ENCODE measurements at places on chromosomes 13 and 19.

DNA sequence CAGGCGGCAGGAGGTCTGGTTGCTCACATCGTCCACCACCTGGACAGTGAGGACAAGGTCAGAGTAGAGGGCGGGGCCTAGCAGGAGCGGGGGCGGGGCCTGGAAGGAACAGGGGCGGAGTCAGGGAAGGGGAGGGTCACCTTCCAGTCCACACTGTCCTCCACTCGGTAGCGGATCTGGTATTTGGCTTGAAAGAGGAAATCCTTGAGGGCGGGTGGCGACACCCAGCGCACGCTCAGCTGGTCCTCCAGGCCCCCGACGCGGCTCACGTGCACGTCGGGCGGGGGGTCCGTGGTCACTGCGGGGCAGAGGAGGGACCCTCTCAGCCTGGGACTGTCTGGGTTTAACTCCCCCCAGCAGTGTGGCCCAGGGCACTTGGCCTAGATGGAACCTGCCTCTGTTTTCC lies 8.2 kb downstream of the REX1BD start:
- DNase-seq, result no peak

- DNase-seq, result no peak
Measured at GRCh38 chr19:45900738-45901431, 1.5 kb downstream of the MYPOP start.

GRCh38 chr13:63120883-63121282 lies 1705.2 kb upstream of the PCDH20 start:
- no peak for DNase-seq

GRCh38 chr13:71513411-71514033 lies 353.5 kb downstream of the DACH1 start:
- no peak for DNase-seq

DNA sequence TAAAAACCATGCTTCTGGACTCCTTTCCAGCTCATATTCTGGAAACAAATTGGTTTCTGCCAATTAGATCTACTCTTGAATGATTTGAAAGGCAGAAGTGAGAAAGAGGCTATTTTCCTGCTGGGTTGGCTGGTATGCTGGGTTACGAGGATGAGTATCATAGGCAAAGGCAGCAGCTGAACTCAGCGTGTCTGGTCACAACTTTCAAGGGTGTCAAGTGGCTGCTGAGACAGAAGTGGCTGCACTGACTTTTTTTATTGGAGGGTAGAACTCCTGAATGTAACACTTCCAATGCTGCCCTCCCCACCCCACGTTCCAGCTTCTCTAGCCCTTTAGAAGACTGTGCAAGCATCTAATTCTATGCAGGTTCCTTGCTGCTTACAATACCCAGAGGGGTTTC lies 8.3 kb upstream of the DZIP1 start:
- no peak for DNase-seq

DNA sequence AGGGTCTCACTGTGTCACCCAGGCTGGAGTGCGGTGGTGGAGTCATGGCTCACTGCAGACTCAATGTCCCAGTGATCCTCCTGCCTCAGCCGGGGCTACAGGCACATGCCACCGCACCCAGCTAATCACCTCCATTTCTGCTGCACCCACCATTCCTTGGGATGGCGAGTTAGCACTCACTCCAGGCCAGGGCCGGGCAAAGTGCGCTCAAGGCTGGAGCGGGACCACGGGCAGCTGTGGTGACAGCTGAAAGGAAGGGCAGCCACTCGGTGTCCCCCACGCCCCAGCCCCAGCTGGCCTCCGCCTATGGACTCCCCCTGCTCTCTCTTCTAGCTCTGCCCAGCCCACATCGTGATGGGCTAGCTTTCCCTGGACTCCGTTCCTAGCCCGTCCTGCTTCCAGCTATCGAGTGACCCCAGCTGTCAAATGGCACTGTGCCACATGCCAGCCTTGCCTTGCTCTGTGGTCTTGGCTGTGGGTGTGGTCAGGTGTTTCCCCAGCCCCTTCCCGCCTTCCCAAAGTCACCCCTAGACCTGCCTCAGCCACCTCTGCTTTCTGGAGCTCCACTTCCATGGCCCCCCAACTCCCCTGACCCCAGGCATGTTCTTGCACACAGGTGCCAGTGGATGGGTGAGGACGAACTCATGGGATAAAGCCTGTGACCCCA lies 4.1 kb downstream of the MICOS13 start:
- no peak for DNase-seq

GRCh38 chr19:42198676-42199439 lies 18.6 kb downstream of the DEDD2 start:
- DNase-seq, result peak; percentile 35

- DNase-seq, result no peak
Measured at GRCh38 chr13:44053208-44053607, 173.5 kb downstream of the LACC1 start.

DNA sequence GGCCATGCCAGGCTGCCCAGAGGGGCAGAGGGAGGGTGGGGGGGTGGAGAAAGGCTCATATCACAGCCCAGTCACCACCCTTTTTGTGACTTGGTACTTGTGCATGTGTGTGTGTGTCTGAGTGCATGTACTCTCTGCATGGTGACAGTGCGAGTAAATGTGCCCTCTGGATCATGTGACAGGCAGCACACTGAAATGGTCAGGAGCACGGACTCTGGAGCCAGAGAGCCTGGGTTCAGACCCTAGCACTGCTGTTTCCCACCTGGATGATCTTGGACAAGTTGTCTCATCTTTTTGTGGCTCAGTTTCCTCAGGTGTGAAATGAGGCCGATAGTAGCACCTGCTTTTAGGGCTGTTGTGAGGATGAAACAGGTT lies 2.0 kb downstream of the CIC start:
- no peak for DNase-seq

GRCh38 chr19:10471909-10472308 lies 31.2 kb downstream of the KEAP1 start:
- peak; percentile 10 for DNase-seq

DNA sequence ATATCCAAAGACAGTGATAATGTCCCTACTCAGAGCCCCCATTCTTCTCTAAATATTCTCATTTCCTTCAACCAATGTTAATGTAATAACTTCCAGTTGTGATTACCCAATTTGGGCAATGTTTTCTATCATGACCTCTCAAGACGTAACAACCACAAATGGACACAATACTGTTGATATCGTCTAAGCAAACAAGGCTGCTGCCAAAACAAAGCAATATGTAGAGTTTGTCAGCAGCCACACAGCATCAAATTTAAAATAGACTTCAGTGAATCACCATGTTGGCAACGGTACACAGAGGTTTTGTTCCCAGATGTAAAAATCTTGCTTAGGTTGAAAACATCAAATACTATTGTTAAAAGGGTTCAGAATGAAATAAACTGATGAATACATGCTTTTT lies 205.1 kb downstream of the DACH1 start:
- DNase-seq, result no peak

DNA sequence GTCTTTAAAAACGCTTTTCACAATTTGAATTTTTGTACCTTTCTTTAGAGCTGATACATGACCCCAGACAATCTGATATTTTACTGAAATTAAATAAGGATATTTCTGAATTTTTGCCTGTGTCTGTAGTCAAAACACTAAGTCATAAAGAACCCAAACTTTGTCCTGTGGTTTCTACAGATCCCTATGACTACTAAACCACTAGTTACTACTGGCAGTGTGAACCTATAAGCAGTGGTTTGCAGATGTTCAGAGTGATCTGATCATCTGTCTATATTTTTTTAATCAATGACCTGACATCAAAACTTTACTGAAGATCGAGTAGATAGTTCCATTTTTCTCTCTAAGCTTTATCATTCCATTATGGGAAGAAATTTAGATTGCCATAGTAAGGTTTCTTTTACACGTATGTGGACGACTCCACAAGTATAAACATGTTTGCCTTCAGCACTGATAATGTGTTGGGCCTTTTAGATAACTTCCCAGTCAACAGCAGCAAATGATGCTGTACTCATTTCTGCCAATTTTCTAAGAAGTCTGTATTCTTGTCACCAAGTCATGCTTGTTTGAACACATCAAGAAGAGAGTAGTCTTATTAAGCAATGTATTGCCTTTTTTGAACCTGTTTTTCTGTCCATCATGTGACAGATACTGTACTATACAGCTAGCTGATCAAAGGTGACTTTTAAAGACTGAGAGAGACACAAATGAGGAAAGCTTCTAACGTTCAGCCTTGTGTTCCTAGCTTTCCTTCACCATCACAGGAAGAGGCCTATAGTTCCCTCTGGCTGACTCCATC lies 21.8 kb downstream of the POLR1D start:
- DNase-seq, result no peak

DNA sequence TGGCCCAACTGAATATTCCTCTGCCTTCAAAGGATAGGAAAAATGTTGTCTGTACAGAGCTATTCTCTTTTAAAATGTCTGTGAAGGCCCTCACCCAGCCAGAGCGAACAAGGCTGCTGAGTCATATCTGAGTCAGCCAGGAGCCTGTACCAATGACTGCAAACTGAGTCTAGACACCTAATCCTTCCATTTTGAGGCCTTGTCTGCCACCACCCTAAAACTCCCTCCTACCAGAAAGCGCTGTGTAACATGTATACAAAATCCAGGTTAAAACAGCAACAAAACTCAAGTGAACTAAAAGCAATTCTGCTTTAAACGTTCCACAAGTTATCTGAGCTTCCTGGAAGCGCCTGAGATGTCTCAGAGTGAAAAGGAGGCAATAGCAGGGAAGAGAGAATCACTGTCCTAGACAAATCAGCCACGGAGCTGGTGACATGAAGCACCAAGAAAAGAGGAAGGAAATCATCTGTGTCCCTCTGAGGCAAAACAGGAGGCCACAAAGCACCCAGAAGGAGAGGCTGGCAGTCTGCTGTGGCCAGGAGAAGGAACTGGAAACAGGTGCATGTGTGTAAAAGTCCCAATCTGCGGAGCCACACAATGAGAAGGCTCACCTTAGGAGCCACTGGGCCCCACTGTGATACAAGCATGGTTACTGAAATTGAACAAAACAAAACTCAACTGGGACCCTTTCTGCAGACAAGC lies 10.2 kb downstream of the DHRS12 start:
- DNase-seq, result peak; percentile 72

- DNase-seq, result no peak
Measured at GRCh38 chr19:52679598-52679997, 41.4 kb upstream of the ZNF83 start.

GRCh38 chr13:41502673-41503072 lies 45.3 kb downstream of the RGCC start:
- DNase-seq, result no peak

GRCh38 chr19:35932291-35932936 lies 3.8 kb upstream of the LRFN3 start:
- DNase-seq, result no peak

DNA sequence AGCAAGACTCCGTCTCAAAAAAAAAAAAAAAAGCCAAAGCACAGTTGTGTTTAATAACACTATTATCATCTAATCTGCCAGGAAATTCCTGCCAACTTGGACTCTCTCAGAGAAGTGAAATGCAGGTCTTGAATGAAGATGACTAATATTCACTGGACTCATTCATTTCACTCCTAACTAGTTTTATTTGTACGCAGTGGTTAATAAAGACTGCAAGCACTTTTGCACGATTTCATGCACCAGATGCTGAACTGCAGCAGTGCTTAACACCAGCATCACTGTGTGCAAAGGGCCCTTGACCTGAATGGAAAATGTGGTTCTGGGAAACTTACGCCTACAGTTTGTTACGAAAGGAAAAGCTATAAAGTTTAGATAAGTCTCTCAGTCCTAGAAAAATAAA lies 63.3 kb downstream of the DHRS12 start:
- no peak for DNase-seq

DNA sequence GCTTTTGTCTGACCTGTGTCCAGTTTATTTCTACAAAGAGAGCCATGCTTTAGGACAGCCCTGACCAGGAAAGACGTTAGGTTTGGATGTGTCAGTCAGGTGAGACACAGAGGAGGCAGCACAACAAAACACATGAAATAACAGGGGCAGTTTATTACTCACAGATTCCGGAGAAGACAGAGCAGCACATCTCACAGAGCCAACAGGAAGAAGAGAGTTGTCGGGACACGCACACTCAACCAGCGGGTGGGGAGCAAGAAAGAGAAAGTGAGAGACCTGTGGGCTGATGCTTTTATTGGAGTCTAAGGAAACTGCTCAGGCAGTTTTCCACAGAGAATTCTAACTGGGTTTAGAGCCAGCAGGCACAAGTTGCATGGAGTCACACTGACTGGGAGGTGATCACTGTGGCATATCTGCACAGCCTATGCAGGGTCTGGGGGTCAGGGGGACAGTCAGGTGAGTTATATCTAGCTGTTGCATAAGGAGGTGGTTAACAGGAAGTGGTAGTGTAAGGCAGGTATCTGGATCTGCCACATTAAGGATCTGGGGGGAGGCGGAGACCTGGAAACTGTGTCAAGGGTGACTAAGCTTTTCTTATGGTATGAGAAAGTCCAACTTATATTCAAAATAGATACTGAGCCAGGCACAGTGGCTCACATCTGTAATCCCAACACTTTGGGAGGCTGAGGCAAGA lies 24.1 kb upstream of the CEACAM20 start:
- DNase-seq, result no peak

GRCh38 chr19:2333027-2333806 lies 4.7 kb downstream of the SPPL2B start:
- DNase-seq, result no peak

DNA sequence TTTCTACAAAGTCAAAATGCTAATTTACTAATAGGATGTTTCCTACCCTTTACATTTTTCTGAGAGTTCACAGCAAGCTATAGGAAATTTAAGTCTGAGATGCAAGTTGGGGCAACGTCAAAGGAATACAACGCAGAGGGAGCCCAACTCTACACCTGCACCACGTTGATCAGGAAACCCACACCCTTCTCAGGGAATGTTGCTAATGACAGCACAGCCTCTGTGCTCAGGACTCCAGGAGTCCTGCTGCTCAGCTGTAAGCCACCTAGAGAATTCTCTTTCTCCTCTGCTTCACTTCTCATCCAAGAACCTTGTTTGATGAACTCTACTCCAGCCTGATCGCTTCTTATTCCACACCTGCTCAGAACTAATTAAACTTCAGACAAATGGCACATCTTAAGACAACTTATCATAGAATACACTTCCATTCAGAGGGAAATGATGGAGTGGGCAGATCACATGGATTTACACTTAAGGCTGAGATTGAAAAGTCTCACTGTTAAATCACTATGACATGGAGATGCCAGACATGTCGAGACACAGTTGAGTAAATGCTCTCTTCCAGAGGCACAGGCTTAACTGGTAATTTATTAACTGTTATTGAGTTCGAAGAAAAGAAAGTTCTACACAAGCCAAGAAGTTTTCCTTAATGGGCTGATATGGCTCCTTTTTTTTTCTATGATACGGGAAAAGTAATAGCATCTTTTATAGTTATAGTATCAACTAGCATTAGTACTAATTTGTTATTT lies 811.6 kb upstream of the ARGLU1 start:
- no peak for DNase-seq

DNA sequence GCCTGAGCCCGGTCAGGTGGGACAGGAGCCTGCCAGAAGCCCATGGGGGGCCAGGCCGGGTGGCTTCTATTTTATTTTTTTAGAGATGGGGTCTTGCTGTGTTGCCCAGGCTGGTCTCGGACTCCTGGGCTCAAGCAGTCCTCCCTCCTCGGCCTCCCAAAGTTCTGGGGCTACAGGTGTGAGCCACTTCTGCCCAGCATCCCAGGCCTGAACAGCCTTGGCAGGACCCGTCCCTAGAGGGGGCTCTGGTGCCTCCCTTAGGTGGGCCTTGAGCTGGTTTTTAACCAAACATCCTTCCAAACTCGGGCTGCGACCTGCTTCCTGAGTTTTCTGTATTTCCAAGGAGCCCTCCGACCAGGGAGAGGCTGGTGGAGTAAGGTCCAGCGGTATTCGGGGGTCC lies 10.5 kb downstream of the COMP start:
- DNase-seq, result no peak

GRCh38 chr19:39679791-39680168 lies 24.1 kb downstream of the LGALS16 start:
- DNase-seq, result peak; percentile 51

Measured in activated CD4-positive, alpha-beta T cell treated with anti-CD3 and anti-CD28 coated beads, Interleukin-2, amount 50 U/mL, for 24 hours (primary cell).